ENCODE measurements at places on chromosomes 13 and 19.

DNA sequence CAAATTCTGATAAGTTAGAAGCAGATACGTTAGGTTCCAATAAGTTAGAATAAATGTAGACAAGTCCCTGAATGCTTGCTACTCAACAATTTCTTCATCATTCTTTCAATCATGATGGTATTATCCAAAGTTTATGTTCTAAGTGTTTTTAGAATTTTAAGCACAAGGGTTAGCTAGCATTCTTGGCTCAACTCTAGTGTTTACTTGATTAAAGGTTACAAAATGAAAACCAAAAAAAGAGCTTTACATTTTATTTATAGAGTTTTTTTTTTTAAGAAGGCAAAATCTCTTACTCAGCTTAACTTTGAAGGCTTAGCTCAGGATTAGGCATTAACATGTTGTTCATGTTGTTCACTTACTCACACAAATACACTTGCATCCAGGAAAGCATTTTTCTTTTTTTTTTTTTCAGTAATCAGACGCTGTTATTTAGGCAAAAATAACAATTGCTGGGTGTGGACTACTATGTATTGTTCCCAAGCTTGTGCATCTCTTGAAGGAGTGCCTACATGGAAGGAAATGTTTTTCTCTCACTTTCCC is 420.6 kb downstream of the DCT start:
- no peak for DNase-seq

- no peak for DNase-seq
These were observed 58.3 kb upstream of the ZNF507 start for GRCh38 chr19:32287086-32287485.

- DNase-seq = no peak
These were observed 9.5 kb downstream of the DOCK6 start for GRCh38 chr19:11252665-11253355.

- no peak for DNase-seq
These were observed 512 bp downstream of the RPS19 start for GRCh38 chr19:41860419-41861115.

- no peak for DNase-seq
These were observed 431.4 kb downstream of the TBC1D4 start for GRCh38 chr13:75050419-75051046.

DNA sequence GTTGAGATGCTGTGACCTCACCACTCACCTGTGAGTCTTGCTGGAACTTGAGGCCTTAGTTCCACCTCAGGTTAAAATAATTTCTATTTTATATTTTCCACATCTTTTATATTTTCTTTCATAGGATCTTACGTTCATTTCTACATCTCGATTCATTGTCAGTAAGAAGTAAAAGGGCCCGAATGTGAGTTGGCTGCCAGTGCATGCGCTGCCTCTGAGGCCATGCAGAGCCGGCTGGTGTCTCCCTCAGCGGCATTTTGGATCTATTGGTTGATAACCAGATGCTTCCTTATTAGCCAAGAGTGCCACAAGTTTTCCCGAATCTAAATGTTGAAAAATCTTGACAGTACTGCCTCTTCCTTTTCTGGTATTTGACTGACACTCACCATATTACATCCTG is 347.3 kb downstream of the TEX29 start:
- no peak for DNase-seq

DNA sequence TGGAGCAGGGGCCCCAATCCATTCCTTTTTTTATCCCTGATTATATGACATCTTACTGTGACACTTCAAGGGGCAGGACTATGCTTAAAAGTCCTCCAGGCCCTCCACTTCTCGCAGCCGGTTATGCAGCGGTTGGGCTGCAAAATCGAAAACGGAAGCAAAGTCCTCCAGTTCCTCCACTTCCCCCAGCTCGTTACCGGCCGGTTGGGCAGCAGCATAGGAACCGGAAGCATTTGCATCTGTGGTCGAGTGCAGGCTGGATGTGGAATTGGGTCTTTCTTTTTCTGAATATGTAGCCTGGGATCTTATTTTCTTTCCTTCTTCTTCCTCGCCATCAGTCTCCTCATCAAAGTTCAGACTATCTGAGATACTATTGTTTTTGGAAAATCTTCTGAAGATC is 46.1 kb downstream of the OXGR1 start:
- DNase-seq = no peak

DNA sequence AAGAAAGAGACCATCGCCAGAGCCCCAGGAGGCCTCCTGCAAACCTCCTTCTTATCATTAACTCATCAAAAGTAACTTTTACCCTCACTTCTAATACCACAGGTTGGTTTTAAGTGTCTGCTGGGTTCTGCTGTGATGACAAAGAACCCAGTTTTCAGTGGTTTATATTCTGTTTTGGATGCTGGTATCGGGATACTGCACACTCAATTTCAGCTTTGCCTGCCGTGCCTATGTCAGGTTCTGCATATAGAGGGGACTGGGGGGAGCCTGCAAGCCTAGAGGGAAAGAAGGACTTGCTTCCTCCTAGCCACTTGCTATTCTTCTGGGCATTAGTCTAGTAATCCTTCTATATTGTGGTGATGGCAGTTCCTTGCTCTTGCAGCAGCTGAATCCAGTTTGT is 242.4 kb downstream of the KCNRG start:
- no peak for DNase-seq

DNA sequence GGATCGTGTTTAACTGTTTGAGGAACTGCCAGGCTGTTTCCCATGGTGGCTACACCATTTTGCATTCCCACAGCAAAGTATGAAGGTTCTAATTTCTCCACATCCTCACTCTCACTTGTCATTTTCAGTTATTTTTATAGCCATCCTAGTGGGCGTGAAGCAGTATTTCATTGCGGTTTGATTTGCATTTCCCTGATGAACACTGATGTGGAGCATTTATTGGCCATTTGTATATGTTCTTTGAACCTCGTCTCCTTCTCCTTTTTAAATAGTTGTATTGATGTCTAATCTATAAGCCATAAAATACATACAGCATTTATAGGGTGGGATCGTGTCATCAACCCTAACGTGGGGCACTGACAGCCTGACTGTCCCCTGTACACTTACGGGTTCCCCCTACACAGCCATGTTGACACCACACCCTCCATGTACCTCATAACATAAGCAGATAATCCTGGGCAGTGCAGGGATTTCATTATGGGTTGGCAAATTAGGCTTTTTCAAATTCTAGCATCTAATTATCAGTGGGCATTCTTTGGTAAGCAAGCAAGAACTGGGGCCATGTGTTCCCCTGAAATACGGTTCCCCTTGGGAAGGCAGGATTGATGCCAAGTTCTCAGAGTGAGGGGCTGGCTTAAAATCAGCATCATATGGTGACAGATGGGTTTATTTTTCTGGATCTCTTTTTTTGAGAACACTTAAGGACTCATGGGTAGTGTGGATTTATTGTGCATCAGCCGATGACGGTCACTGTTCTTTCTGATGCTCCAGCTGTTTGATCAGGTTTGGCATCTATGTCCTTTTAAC is 11.6 kb upstream of the ZBTB45 start:
- DNase-seq = no peak

GRCh38 chr13:32051156-32051555 is 19.6 kb downstream of the FRY start:
- no peak for DNase-seq

DNA sequence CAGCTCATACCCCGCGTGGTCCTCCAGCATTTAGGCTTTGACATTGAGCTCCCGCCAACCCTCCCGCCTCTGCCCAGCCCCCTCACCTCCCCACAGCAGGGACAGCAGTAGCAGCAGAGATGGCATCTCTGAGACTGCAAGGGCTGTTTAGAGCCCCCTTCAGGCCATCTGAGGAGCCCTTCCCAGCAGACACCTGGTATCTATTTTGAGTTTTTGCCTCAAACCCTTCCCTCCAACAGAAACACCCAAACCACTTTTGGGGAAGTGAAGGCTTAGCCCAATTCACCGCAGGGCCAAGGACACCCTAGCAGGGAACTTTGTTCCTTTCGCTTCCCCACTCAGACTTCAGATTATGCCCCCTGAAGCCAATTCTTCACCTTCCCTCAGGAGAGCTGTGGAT is 6.3 kb upstream of the ZNF175 start:
- no peak for DNase-seq

GRCh38 chr13:101530293-101530692 is 77.8 kb downstream of the ITGBL1 start:
- no peak for DNase-seq

DNA sequence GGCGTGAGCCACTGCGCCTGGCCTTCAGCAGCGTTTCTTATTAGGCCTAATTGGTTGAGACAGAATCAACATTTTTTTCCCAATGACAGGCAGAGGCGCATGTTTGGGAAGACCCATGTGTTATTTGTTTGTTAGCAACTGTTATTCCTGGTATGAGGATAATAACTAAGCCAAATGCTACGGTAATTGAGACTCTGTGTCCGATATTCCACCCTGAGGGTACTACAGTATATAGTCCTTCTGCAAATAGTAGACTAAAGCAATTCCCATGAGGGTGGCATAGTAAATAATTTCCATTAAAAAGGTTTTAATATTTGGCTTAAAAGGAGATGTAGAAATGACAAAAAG is 18.4 kb upstream of the CCL25 start:
- DNase-seq = no peak

- no peak for DNase-seq
These were observed 1.5 kb downstream of the ERF start for GRCh38 chr19:42253245-42254088.

DNA sequence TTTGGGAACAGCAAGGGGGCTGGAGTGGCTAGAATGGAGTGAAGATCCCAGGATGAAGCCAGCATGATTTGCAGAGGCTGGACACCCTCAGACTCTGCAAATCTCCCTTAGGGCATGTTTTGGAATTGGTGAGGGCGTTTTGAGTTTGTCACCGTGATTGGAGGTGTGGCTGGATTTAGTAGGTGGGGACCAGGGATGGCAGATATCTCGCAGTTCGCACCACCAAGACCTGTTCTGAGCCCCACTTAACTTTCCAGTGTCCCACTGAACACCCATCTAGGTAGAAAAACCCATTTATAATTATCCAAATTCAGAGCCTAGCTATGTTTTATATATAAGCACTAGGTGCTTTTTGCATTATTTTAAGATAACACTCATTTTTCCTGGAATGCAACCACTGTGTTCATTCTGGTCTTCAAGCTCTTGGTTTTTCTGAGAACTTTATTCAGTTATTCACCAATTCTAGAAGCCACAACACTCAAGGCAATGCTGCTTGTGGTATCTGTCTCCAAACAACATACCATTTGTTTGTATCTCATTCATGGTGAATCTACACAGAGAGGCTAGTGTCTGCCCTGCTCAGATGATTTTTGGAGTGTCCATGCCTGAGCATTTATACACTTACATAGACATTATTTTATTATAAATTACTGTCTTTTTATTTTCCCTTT is 3.0 kb upstream of the NANOS2 start:
- DNase-seq = no peak
